Mesothelial cell of epicardium (in vitro differentiated cells): ENCODE measurements at places on chromosomes 13 and 19.

- H3K27ac ChIP-seq: no peak overlapping the region
- no peaks in the 10 kb centered on the region for H3K36me3 ChIP-seq
- H3K27me3 ChIP-seq: peaks cover 9% of the 10 kb centered on the region
These were observed 206.2 kb downstream of the URI1 start for GRCh38 chr19:30148039-30148790.

DNA sequence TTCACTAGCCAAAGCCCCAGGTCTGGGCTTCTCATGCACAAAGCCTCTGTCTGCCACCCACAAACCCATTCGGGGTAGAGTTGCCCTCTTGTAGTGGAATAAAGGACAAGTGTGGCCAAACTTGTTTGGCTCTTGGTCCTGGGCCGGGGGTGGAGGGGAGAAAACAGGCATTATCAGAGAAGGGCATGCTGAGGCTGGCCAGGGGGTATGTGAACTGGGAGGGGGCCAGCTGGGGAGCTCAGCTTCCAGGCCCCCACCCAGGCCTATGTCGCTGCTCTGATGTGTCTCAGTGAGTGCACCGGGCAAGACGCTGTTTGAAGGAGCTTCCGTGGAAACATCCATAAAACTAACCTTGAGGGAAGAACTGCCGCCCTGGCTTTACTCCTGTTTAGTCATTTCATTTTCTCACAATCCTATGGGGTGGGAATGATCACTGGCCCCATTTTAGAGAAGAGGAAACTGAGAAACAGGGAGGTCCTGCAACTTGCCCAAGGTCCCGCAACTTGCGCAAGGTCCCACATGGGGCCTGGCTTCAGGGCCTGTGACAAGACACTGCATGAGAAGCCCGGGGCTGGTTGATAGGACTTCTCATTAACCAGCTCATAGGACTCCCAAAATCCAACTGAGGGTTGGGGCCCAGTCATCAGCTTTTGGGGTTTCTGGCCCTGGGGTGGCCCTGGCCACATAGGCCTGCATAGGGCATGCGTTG, 30.8 kb downstream of the CCNE1 start:
- peaks cover 34% of the 10 kb centered on the region for H3K4me1 ChIP-seq
- DNase-seq: no peak
- peaks cover 4% of the 10 kb centered on the region for H3K27me3 ChIP-seq
- H3K4me3 ChIP-seq: peak overlapping the region; percentile 57
- H3K27ac ChIP-seq: no peak overlapping the region

- peaks cover 27% of the 10 kb centered on the region for H3K4me1 ChIP-seq
- H3K36me3 ChIP-seq: no peaks in the 10 kb centered on the region
- H3K27ac ChIP-seq: peak overlapping the region; percentile 97
These were observed 3.4 kb downstream of the PRR36 start for GRCh38 chr19:7870571-7871436.

- H3K27ac ChIP-seq: no peak overlapping the region
- no peaks in the 10 kb centered on the region for H3K27me3 ChIP-seq
- no peak overlapping the region for H3K4me3 ChIP-seq
- H3K36me3 ChIP-seq: no peaks in the 10 kb centered on the region
- DNase-seq: no peak
- peaks cover 5% of the 10 kb centered on the region for H3K4me1 ChIP-seq
These were observed 419.2 kb downstream of the SLITRK6 start for GRCh38 chr13:85379991-85380390.

GRCh38 chr13:51822106-51822815, 18.3 kb upstream of the DHRS12 start:
- no peaks in the 10 kb centered on the region for H3K36me3 ChIP-seq
- no peak overlapping the region for H3K27ac ChIP-seq
- peaks cover 21% of the 10 kb centered on the region for H3K4me1 ChIP-seq
- peaks cover 21% of the 10 kb centered on the region for H3K27me3 ChIP-seq

DNA sequence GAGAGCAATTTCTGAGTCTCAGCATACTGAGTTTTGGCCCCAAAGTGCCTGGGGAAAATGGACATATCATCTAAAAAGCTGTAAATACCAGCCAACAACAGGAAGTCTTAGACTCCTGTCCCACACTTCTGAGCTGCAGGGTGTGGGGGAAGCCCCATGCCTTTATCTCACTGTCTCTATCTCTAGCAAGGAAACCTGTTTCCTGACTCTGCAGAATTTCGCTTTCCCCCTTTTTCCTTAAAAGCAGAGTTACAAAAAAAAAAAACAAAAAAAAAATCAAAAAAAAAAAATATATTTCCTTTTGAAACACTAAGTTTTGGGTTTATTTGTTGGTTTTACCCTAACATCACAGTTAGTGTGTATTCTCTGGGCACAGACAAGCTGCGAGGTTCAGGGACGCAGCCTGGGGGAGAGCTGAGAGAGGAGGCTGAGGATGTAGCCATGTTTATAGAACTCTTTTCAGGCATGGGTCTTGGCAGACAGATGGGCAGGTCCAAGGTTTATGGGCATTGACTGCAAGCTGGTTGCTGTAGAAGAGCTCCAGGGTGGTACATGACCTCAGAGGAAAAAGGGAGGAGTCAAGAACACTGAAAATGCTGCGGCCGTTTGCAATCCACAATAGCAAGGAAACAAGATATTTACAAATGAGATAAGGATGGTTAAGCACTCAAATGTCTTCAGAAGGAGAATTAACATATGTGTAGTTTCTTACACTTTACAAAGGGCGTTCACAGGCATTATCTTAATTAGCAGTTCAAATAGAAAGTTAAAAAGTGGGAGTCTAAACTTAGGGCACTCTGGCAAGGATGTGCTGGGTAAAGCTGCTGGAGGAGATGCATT, 4.9 kb downstream of the MBNL2 start:
- peaks cover 47% of the 10 kb centered on the region for H3K4me1 ChIP-seq
- peaks cover 10% of the 10 kb centered on the region for H3K36me3 ChIP-seq
- peak overlapping the region; percentile 44 for H3K4me3 ChIP-seq
- no peaks in the 10 kb centered on the region for H3K27me3 ChIP-seq

- DNase-seq: no peak
- H3K27me3 ChIP-seq: no peaks in the 10 kb centered on the region
- no peak overlapping the region for H3K4me3 ChIP-seq
- peak overlapping the region; percentile 99 for H3K27ac ChIP-seq
These were observed 4.6 kb downstream of the DAPK3 start for GRCh38 chr19:3966051-3967017.

GRCh38 chr19:47495478-47496372, 11.7 kb upstream of the KPTN start:
- H3K27ac ChIP-seq: no peak overlapping the region
- no peaks in the 10 kb centered on the region for H3K27me3 ChIP-seq
- DNase-seq: no peak
- H3K36me3 ChIP-seq: peaks cover 7% of the 10 kb centered on the region
- H3K4me3 ChIP-seq: no peak overlapping the region
- H3K4me1 ChIP-seq: no peaks in the 10 kb centered on the region

DNA sequence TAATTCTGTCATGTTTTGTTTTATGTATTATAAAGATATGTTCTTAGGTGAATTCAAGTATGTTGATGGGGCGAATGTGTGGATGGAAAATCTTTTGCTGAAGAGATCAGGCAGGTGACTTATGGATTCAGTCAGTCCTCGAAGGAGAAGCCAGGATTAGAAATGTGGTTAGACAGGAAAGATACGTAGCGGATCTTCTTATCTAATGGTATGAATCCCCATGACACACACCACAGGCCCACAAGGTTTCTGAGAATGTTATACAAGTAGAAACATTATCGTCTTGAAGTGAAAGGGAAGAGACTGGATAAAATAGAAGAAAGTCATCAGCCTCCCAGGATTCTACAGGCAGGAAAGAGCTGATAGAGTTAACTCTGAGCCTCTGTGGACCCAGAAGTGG, 69.0 kb upstream of the RFXAP start:
- peaks cover 17% of the 10 kb centered on the region for H3K4me1 ChIP-seq
- H3K4me3 ChIP-seq: no peak overlapping the region
- peaks cover 3% of the 10 kb centered on the region for H3K36me3 ChIP-seq

DNA sequence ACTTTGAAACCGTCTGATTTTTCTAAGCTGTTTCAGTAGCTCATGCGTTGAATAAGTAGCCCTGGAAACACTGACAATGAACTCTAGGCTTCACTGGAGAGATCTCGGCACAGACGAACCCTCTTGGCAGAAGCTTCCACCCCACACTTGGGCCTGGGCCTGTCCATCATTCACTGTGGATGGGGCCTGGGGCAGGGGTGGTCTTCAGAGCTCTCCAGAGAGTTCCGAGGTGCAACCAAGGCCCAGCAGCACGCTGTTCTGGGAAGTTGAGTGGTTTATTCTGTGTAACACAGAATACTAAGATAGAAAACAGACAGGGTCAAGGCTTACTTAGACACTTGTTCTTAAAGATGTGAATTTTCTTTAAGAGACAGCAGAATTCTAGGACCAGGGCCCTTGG, 21.9 kb downstream of the NAXD start:
- no peaks in the 10 kb centered on the region for H3K4me1 ChIP-seq
- no peak for DNase-seq
- no peak overlapping the region for H3K4me3 ChIP-seq

- H3K36me3 ChIP-seq: peaks cover 6% of the 10 kb centered on the region
- no peaks in the 10 kb centered on the region for H3K27me3 ChIP-seq
- DNase-seq: no peak
- no peak overlapping the region for H3K4me3 ChIP-seq
- H3K4me1 ChIP-seq: peaks cover 2% of the 10 kb centered on the region
- no peak overlapping the region for H3K27ac ChIP-seq
These were observed 5.5 kb downstream of the LRP3 start for GRCh38 chr19:33199441-33200265.

DNA sequence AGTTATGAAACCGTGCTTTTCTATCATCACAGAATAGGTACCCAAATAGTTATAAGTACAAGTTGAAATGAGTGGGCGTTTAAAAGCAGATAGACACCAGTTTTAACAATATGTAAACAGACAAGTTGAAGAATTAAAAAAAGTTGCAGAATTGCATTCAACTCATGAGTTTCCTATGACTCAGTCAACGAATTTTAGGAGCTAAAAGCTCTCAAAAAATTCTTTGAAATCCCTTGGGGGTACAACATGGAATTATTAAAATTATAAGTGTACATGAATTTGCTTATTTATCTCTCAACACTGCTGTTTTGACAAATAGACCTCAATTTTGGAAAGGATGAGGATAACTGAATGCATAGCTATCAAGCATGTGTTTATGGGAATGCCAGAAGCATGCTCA, 693.4 kb downstream of the PCDH9 start:
- H3K36me3 ChIP-seq: peaks cover 2% of the 10 kb centered on the region
- peaks cover 38% of the 10 kb centered on the region for H3K27me3 ChIP-seq
- no peak overlapping the region for H3K27ac ChIP-seq
- no peak overlapping the region for H3K4me3 ChIP-seq
- no peak for DNase-seq

DNA sequence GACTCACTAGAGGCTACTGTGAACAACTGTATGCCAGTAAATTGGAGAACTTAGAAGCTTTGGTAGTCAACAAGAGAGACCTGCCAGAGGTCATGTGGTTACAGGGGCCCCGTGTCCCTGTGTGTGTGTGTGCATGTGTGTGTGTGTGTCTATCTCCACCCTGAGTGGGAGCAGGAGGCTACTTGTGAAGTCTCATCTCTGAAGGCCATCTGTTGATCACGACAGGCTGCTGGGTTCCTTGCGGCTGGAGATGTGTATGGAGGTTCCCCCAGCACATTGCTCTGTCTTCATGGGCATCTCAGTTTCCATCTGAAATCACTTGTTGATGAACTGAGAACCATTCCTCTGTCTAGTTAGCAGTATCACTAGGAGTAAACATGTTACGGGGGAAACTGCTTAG, 58.2 kb upstream of the TEX29 start:
- no peak for DNase-seq
- peaks cover 38% of the 10 kb centered on the region for H3K36me3 ChIP-seq
- H3K4me1 ChIP-seq: no peaks in the 10 kb centered on the region

GRCh38 chr13:99469041-99469440, 32.2 kb upstream of the TM9SF2 start:
- H3K4me1 ChIP-seq: peaks cover 7% of the 10 kb centered on the region
- no peak for DNase-seq
- H3K36me3 ChIP-seq: no peaks in the 10 kb centered on the region
- no peak overlapping the region for H3K4me3 ChIP-seq

- DNase-seq: no peak
- H3K4me3 ChIP-seq: no peak overlapping the region
- no peaks in the 10 kb centered on the region for H3K36me3 ChIP-seq
These were observed 19.6 kb upstream of the B3GNT3 start for GRCh38 chr19:17775245-17775927.

DNA sequence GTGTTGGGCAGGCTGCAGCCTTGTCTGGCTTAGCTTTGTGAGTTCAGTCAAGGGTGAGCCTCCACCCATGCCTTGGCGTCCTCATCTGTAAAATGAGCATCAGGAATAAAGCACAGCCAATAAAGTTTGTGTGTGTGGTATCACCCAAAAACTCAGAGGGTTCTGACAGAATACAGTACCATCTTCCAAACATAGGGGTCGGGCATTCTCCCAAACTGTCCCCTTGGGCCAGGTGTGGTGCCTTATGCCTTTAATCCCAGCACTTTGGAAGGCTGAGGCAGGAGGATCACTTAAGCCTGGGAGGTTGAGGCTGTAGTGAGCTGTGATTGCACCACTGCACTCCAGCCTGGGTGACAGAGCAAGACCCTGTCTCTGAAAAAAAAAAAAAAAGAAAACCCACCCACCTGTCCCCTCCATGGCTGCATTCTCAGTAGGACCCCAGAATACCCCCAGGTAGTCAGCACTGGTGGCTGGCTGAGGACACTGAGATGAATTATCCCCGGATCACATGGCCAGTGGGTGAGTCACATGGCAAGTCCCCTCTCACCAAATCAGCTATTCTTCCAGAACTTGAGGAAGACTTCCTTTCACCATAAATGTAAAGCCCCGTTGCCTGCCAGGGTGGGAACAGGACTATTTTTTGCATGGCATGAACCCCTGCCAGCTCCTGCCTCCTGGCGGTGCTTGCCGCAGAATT, 18.6 kb downstream of the POP4 start:
- no peak for DNase-seq
- no peaks in the 10 kb centered on the region for H3K36me3 ChIP-seq
- H3K4me3 ChIP-seq: no peak overlapping the region

GRCh38 chr13:27617881-27618321, 2.4 kb downstream of the LNX2 start:
- peaks cover 36% of the 10 kb centered on the region for H3K4me1 ChIP-seq
- H3K4me3 ChIP-seq: peak overlapping the region; percentile 94
- H3K27ac ChIP-seq: peak overlapping the region; percentile 23
- H3K36me3 ChIP-seq: peaks cover 10% of the 10 kb centered on the region
- no peaks in the 10 kb centered on the region for H3K27me3 ChIP-seq

DNA sequence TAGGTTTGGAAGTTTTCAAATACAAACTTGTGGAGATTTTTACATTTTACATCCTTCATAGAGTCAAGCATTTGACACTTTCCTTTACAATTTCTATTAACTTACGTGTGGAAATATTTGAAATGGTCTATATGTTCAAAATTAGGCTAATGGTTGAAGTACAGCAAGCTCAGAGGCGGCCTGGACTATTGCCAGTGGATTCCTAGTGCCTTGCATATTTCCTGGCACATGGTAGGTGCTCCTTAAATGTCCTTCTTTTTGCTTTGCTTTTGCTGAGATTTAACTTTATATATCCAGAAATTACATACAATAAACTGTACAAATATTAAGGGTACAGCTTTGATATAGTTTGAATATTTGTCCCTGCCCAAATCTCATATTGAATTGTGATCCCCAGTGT, 93.9 kb downstream of the UBL3 start:
- H3K4me1 ChIP-seq: peaks cover 4% of the 10 kb centered on the region
- H3K27ac ChIP-seq: no peak overlapping the region
- H3K4me3 ChIP-seq: no peak overlapping the region
- H3K27me3 ChIP-seq: no peaks in the 10 kb centered on the region
- DNase-seq: no peak
- peaks cover 5% of the 10 kb centered on the region for H3K36me3 ChIP-seq

GRCh38 chr13:107370015-107370785, 802.3 kb upstream of the ARGLU1 start:
- no peak overlapping the region for H3K4me3 ChIP-seq
- no peak for DNase-seq
- peaks cover 13% of the 10 kb centered on the region for H3K27me3 ChIP-seq
- H3K27ac ChIP-seq: no peak overlapping the region

- peak overlapping the region; percentile 61 for H3K27ac ChIP-seq
- no peaks in the 10 kb centered on the region for H3K27me3 ChIP-seq
- peaks cover 23% of the 10 kb centered on the region for H3K4me1 ChIP-seq
- peaks cover 6% of the 10 kb centered on the region for H3K36me3 ChIP-seq
- no peak for DNase-seq
These were observed 150.8 kb downstream of the B3GLCT start for GRCh38 chr13:31350560-31350959.
